ENCODE measurements at places on chromosomes 5 and 9.

DNA sequence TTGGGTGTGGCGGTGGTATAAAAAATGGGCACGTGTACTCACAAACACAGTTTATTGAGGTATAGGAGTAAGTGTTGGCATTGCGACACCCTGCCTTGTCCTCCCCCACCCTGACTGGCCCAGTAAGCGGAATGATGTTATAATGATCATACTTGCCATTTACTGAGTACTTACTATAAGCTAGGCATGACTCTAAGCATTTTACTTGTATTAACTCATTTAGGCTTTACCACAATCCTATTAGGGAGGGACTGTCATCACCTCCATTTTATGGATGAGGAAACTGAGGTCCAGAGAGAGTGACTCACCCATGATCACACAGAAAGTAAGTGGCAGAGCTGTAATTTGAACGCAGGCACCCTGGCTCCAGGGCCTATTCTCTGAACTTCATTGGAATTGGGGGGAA lies 2.3 kb downstream of the SMIM3 start:
- DNase-seq: peak; percentile 93

DNA sequence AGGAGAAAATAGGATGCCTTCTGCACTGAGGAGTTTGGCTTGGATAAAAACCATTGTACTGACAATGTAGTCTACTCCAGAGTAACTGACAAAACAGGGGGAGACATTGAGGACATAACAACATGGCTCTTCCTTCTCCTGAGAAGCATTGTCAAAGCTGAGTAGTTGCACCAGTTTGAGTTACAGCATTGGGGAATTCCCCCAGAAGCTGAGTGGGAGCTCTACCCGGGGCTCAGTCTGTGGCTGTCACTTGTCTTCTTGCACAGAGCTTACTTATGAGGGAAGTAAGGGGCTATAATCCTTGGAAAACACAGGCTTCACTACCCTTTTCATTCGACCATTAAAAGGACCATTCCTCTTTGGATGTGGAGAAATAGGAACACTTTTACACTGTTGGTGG lies 21.2 kb downstream of the HSPB3 start:
- DNase-seq: no peak

DNA sequence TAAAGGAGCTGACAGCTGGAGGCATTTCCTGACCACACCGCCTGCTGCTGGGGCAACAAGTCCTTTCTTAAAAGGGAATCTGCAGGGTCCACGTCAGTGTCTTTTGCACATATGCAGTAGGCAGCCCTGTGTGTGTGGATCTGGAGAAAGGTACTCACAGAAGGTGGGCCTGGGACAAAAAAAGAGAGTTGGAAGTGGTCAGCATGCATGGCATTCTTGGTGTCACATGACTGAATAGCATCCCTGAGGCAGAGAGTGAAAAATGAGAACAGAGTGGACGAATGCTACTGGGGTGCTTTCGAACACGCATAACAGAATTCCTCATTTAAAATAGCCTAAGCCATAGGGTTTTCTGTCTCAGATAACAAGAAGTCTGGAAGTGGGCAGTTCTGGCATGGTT lies 47.0 kb downstream of the DNAJC21 start:
- no peak for DNase-seq

- no peak for DNase-seq
Observed at GRCh38 chr5:123746683-123747360, 234.8 kb downstream of the CSNK1G3 start.

DNA sequence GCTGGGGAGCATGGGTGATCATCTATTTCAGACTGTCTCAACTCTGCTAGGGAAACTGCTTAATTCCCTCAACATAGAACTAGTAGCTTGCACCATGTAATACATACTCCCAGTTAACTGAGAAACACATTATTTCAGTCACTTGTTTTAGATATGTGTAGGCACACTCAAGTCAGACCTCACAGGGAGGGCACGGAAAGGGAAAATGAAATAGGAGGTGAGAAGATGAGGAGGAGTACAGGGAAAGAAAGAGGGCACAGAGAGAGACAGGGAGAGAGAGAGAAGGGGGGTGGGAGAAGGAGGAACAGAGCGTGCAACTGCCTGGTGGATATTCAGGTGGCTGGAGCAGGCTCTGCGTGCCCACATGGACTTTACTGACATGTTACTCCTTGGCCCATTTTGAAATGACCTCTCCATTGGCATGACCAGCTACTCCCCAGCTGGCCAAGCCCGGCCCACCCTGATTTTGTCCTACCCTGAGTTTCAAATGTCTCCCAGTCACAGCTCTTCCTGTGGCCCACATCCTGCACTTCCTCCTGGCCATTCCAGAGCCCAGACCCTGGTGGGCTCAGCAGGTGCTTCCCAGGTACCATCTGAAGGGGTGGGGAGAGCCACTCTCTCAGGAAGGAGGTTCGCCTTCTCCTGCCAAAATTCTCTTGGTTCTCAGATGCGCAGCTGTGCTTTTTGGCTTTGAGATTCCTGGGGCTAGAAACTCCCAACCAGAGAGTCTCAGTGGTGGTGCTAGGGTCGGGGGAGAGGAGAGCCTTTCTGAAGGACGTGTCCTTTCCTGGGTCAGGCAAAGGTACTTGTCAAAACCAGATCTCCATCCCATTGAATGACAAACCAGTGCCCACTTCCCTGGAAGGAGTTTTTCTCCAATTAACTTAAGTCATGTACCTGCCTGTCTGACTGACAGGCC lies 229.4 kb downstream of the FSTL4 start:
- DNase-seq: no peak

DNA sequence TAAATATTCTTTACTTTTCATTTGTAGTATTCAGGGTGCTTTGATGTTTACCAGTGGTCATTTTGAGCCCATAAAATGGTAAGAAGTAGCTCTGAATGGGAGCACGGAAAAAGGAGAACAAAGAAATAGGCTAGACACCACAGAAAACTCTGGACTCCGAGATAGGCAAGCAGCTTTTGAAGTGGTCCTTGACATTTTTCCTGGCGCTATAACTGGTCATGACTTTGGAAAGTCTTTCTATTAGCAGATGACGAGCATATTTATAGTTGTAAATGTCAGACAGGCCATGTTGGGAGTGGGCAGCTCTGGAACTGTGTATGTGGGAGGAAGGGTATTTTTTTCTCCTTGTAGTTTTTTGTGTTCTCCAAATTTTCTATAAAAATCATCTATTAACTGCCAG lies 126.1 kb upstream of the POC5 start:
- DNase-seq: no peak

Measured in fibroblast of skin of right quadriceps (primary cell).